Adrenal gland (tissue), 19 donors: ENCODE measurements at places on chromosomes 5 and 9.

DNA sequence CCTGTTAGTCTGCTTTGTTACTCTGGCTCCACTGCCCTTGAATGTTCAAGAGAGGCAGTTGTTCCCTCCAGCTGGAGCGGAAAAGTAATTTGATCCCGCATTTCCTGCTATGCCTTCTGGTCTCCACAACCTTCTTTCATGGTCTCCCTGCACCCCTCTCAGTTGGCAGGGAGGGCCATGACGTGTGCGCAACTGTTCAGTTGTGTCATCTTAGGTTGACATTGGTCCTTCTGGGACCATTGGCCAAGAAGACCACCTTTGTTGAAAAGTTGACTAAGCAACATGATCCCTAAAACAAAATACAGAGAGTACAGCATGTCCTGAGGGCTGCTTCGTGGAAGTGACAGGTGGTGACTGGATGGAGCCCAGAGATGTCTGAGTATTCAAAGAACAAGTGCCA is 192.5 kb upstream of the TUT7 start:
- no peak for DNase-seq

DNA sequence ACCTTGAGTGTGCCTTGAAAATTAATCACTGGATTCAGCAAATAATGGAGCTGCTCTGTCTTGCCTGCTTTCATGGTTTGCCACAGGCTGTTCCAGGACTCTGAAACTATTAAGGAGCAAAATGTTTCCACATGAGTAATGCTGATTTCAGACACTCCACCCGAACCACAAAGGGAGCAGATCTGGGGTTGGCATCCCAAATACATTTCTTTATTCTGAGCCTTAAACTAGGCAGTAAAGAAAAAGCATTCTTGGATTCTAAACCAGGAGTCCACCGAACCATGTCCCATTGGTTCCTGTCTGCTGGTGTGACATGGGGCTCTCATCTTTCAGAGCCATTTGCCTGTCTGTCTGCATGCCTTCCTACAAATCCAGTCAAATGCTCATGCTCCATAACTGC is 10.1 kb upstream of the C1QTNF3 start:
- no peak for DNase-seq

GRCh38 chr9:125284855-125285254 is 23.2 kb downstream of the GAPVD1 start:
- DNase-seq: no peak

DNA sequence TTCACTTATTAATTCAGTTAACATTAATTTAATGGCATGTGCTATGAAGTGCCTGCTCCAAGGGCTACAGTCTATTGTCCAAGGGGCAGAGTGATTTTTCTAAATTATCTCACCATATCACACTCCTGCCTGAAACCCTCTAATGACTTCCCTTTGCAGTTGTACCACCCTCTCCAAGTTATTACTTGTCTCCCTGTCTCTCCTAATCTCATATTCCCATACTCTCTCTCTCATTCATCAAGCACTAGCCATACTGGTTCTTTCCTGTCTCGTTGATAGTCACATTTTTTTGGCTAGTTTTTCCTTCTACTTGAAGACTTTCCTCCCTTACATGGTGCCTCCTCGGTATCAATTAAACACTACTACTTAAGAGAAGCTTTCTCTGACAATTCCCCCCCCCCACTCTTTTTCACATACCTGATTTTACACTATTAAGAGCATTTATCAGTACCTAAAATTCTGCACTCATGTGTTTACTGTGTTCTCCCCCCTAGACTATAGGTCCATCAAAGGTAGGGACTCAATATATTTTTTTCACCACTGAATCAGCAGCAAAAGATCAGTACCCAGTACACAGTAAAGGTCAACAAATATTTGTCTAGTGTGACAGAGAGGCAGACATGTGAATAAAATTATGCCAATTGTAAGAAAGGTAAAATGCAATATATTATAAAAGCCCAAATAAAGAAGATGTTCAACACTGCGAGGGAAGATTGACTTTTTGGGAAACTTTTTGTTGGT is 19.0 kb downstream of the RICTOR start:
- DNase-seq: no peak

DNA sequence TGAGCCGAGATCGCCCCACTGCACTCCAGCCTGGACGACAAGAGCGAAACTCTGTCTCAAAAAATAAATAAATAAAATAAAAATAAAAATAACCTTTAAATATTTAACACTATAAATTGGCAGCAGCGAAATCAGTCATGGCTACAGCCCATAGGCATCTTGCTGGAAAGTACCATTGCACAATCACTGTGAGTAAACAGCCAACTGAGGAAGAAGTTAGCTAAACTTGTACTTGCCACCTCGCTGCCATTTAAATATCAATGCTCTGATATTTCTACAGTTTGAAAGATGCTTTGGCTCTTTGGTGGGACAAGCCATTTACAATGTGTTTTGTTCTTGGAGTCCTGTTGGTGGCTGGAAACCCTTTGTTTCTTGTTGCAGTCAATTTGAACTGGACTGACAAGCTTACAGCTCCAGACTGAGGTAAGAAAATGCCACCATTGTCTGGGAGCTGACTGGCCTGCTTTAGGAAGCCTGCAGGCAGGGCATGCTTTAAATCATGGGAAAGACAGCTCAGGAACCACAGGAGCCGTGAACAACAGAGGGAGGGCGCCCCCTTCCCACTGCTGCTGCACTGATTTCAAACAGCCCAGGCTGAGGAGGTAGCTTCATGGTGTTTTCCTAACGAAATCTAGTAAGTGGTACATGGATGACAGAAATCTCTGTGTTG is 322.8 kb upstream of the RFX3 start:
- no peak for DNase-seq

DNA sequence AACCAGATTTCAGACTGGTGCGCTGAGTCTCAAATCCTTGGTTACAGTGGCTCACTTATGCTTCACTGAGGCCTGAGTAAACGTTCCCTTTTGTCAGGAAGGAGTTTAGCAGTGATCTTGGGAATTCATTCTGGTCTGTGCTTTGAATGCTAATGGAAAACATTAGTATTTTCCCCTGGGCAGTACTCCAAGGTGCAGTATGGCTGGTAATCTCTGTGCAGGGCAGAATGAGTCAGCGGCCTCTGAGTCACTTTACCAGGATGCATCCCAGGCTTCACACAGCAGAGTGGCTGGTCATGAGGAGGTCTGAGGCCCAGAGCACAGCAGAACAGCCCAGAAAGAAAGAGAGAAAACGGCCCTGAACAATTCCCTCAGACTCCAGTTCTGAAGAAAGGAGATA is 54.0 kb downstream of the PCA3 start:
- peak; percentile 95 for DNase-seq
